ENCODE measurements at places on chromosomes 7 and 10.

DNA sequence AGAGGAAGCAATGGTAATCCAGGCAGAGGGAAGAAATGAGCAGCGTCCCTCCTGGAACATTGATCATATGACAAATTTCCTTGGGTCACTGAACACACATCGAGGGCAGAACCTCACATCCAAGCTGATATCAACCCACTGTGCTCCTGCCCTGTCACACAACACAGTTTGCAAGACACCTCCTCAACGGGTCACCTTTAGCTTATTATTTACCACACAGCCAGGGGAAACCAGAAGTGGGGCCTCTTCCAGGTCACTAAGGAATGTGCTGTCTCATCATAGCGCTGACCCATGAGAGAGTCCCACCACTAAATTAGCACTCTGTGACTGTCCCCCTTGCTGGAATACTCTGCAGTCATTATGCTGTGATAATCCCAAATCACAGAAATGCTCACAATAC is 69.7 kb upstream of the PPP1R3C start:
- no peak for DNase-seq

GRCh38 chr10:122485670-122486069 is 24.3 kb downstream of the HTRA1 start:
- no peak for DNase-seq

- DNase-seq, result no peak
Measured at GRCh38 chr7:67406976-67407375, 410.3 kb downstream of the TYW1 start.

GRCh38 chr10:121627876-121628581 is 29.8 kb upstream of the FGFR2 start:
- DNase-seq, result no peak

- DNase-seq, result no peak
Measured at GRCh38 chr7:149093228-149093627, 2.7 kb upstream of the ZNF786 start.

DNA sequence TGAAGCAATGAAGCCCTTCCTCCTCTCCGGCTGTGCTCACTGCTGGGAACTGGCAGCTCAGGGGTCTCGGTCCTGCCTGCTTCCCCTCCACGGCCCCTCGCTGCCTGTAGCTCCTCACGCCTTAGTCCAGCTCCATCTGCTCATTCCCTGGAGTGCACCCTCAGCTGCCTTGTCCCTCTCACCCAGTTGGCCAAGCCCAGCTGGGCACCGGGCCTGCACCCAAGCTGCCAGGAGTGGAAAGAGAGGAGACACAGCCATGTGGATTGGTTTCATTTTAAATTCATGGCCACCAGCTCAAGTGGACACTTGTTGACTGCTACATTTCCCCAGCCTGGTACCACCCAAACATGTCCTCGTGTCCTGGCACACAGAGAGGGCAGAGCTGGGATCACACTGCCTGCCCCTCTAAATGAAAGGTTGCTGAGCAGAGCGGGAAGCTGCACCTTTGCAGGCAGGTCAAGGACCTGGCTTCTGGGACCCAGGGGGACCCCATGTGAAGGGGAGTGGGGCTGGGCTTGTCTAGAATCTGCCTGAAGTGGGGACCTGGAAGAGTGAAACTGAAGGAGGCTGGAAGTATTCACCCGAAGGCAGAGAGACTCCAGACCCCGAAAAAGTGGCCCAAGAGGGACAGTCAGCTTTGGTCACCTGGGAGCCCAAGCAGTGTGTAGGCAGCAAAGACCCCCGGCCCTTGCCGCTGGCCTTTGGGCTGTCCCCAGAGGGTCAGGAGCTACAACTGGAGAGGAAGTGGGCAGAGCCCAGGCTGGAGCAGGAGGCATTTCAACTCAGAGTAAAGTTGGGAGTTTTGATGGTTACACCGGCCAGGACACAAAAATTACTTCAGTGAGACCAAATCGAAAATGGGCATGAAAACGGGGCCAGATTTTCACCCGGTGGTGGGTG is 15.0 kb upstream of the BNIP3 start:
- DNase-seq, result no peak

GRCh38 chr10:129973674-129974059 is 9.6 kb upstream of the EBF3 start:
- no peak for DNase-seq

GRCh38 chr7:3847336-3847735 is 546.3 kb downstream of the SDK1 start:
- no peak for DNase-seq

GRCh38 chr10:68302503-68302823 is 29.4 kb upstream of the HNRNPH3 start:
- no peak for DNase-seq

GRCh38 chr10:62653254-62653653 is 151.3 kb upstream of the ADO start:
- no peak for DNase-seq

DNA sequence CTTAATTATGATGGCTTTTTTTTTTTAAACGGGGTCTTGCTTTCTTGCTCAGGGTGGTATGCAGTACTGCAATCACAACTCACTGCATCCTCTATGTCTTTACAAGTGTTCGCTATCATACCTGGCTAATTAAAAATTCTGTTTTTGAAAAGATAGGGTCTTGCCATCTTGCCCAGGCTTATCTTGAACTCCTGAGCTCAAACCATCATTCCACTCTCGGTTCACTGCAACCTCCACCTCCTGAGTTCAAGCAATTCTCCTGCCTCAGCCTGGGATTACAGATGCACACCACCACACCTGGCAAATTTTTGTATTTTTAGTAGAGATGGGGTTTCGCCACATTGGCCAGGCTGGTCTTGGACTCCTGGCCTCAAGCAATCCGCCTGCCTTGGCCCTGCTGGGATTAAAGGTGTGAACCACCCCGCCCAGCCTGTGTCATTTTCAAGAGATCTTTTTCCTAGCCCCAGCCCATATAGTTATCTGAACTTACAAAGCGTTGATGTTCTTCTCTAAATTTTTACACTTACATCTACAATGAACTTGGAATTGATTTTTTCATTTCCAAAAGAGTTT is 6.0 kb downstream of the HNRNPF start:
- no peak for DNase-seq

- no peak for DNase-seq
Measured at GRCh38 chr10:33193701-33194521, 140.6 kb downstream of the NRP1 start.

All from esophagus squamous epithelium (tissue), 5 donors.